ENCODE measurements at places on chromosomes 7 and 10. TPM values are rescaled to one million over a fixed set of nuclear protein-coding genes. Genes with fewer than 3 reads are reported as not detected.

Gene CLDN4
- total RNA-seq = not detected

Gene CALML3
- not detected for total RNA-seq

Gene UNCX
- not detected for total RNA-seq

Gene ANKRD30A
- not detected for total RNA-seq

Gene PTER
- 9.9 TPM for total RNA-seq

Gene TAX1BP1
- total RNA-seq = 24.5 TPM

Gene KIF11
- total RNA-seq = 5.7 TPM

Gene NEURL1
- 12.0 TPM for total RNA-seq

Gene HOXA4
- total RNA-seq = 2.1 TPM

Gene PNLIP
- 1.0 TPM for total RNA-seq

Gene TMEM139
- total RNA-seq = 1.0 TPM

Gene STEAP1B
- 4.7 TPM for total RNA-seq

Gene TNRC18
- total RNA-seq = 25.6 TPM

Gene FAM25G
- total RNA-seq = not detected

Gene INTS1
- total RNA-seq = 16.7 TPM

Gene SDK1
- total RNA-seq = 3.7 TPM

Gene LRMDA
- total RNA-seq = 7.3 TPM

Gene FAM131B
- total RNA-seq = 1.0 TPM

Gene SFTPA1
- not detected for total RNA-seq

Gene TLL2
- total RNA-seq = 0.52 TPM

Gene IKZF1
- total RNA-seq = 2.1 TPM

Gene CHRM2
- 0.52 TPM for total RNA-seq

Gene C7orf33
- total RNA-seq = not detected

Gene GPR26
- not detected for total RNA-seq

Gene FZD8
- total RNA-seq = 35.5 TPM

Gene PGAM2
- total RNA-seq = 618 TPM

Gene AOAH
- 5.2 TPM for total RNA-seq

Gene GSTO2
- total RNA-seq = not detected

Gene TMEM176A
- 11.0 TPM for total RNA-seq

Gene LEP
- total RNA-seq = under 0.01 TPM

Gene DOCK4
- 24.5 TPM for total RNA-seq

Gene PLEKHS1
- total RNA-seq = 0.52 TPM

Gene CTAGE8
- total RNA-seq = not detected

Gene TMEM270
- not detected for total RNA-seq

Gene GBX1
- not detected for total RNA-seq

Data from skeletal muscle tissue (tissue), 5 donors.